Activated T-helper 2 cell treated with anti-CD3 and anti-CD28 coated beads, Interferon-gamma antibody, Interleukin-2, Interleukin-4, amounts not matched to agents 10 μg/mL and 5 μg/mL and 100 μg/mL, durations not matched to agents 14 hours and 24 hours and 36 hours (primary cell): ENCODE measurements at places on chromosomes 3 and 15.

- DNase-seq = no peak
These were observed 1.0 kb downstream of the TSC22D2 start for GRCh38 chr3:150409125-150409511.

- DNase-seq = no peak
These were observed 232.4 kb upstream of the PROK2 start for GRCh38 chr3:72017311-72017710.

- DNase-seq = no peak
These were observed 103.7 kb downstream of the RPLP1 start for GRCh38 chr15:69556344-69556743.

DNA sequence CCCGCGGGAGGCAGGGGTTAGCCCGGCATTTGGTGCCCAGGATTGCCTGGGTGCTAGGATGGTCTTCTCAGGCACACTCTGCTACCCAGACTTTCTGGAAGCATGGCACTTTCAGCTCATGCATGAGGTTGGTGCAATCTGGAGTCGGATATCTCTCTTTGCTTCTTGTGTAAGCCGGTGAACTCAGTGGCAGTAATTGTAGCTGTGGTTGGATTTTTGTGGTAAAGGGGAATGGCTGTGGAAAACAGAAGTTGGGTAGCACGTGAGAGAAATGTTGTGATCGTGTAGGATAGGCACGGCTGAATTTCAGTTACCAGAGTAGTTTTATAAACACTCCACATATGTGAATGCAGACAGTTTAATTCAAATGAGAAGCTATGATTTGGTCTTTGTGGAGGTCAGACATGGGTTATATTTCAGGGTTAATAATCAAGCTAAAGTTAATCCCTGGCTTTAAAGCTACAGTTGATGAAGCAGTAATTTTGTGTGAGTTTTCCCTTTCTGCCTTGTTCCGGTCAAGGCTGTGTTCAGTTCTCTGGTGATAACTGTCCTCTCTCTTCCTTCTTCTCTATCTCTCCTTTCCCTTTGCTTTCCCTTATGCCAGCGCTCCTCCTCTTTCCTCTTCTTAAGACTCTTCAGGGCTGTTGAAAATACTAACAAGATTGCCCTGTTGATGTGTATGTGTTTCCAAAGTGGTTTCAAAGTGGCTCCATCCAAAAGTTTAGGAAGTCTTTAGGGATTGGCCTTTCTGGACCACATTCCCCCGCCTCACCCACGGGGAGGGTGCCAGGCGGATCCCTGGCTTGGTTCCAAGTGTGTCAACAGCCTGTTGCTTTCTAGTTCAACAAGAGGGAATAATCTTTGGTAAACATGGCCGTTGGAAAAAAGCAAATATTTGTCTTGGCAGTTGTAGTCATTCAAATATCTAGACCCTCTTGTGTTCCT, 404.6 kb upstream of the C2CD4B start:
- no peak for DNase-seq

DNA sequence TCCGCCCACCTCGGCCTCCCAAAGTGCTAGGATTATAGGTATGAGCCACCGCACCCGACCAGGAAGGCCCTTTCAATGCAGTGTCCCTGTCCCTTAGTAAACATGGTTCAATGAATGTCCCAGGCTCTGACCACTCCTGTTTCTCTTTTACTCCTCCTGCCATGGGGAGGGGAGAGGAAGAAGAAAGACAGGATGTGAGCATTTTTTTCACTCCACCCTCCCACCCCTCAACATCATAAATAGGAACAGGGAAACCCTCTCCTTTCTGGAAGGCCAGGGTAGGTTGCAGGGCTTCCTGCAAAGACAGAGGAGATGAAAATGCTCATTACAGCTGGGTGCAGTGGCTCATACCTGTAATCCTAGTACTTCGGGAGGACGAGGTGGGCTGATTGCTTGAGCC, 7.5 kb upstream of the TATDN2 start:
- DNase-seq = no peak

DNA sequence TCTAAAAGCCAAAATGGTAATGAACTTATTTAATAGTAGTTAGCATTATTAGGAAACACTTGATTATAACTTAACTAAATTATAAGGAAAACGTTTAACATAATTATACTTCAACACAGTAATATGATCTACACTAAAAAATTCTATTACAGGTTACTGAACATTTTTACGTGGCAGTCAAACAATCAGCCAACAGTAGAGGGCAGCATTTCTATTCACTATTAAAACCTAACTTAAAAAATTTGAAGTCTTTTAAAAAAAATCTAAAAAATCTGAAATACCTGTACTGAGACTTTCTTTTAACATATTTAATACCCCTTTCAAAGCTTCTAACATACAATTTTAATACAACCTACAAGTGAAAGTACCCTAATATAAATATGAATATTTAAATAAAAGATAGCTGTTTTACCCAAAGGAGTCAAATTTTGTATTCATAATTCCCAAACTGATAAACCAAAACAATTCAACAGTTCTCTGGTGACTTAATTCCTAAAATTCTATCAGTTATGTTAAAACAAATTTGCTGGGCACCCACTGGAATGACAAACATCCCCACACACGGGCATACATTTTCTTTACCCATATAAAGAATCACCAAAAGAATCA, 41.5 kb downstream of the DLG1 start:
- DNase-seq = no peak

DNA sequence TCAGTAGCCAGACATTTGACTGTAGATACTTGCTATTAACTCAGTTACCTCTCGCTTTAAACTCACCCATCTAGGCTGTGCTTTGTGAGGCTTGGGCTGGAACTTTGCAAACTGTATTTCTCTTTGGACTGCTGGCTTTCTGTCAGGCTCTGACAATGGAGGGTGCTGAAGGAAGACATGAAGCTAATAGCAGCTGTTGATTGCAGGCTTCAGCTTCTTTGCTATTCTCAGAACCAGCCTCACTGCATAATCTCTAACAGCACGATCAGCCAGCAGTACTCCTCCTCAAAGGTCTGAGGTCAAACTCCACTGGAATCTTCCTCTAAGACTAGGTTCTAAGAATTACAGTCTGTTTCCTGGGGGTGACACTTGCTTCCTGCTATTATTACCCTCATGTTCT, 295.6 kb downstream of the ZBBX start:
- no peak for DNase-seq

GRCh38 chr3:169405076-169405475, 258.4 kb downstream of the MECOM start:
- DNase-seq = no peak

- DNase-seq = no peak
These were observed 381.4 kb downstream of the NTRK3 start for GRCh38 chr15:87874896-87875711.

DNA sequence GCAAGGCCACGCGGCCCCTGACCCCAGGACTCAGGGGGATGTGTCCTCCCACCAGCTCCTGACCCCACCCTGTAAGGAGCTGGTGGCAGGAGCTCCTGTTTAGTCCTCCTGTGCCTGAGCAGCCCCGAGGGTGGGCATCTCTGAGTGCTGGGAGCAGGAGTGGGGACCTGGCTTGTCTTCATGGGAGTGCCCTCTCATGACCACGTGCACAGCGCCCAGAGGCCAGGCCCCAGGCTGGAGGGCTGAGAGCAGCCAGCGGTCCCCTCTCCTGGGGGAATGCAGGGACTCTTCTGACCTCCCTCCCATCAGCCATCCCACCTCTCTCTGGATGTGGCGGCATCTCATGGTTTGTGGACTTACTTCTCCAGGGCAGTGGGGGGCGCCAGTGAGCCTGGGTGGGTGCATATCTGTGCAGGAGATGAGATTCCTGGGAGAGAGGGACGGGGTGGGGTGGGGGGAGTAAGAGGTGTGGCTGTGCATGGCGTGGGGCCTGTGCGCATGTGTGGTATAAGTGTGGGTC, 205.6 kb downstream of the TBC1D2B start:
- DNase-seq = no peak

GRCh38 chr3:170179432-170179831, 2.1 kb downstream of the PHC3 start:
- DNase-seq = no peak

DNA sequence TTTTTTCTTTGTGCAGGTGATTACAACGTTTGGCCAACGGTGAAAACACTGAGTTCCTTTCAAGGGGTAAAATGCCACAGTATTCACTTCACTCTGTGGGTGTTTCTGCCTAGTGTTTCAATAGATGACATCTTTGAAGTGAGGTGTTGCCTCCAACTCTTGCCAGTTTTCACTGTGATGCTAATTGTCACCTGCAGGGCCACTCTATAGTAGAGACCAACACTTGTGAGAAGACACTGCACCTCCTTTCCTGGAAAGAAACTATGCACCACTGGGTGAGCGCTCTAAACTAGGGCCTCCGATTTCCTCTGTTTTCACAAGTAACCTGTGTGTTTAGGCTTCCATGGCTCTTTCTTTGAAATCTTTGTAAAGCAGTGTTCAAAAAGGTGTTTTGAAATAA, 98.3 kb downstream of the THRB start:
- no peak for DNase-seq

- DNase-seq = no peak
These were observed 194.7 kb downstream of the WNT5A start for GRCh38 chr3:55292360-55292759.

DNA sequence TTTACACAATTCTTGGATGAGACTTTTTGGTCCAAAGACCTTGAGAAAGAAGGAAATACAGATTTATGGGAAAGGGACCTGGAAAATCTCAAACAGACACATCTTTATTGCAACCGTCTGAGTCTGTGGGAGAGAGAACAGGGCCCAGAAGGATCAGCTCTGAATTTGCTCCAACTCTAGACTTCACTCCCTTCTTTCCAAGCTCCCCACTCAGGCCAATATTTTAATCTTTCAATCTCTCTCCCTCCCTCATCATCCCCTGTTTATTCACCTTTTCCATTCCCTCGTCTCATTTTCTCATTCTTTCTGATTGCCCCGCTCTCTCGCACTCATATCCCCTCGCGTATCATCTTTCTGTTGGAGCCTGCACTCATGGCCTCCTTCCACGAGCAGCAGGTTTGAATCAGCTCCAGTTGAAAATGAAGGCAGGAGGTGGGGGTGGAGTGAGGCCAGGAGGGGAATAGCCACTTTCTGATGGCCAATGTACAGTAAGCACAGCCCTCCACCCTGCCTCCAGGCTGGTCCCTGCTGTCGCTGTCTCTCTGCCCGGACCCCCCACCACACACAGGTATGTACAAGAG, 63.6 kb upstream of the BOC start:
- no peak for DNase-seq

GRCh38 chr3:111943533-111943932, 35.3 kb upstream of the ABHD10 start:
- no peak for DNase-seq

- no peak for DNase-seq
These were observed 9.8 kb downstream of the CTXND1 start for GRCh38 chr15:80242132-80242769.

GRCh38 chr3:130828948-130829947, 64.6 kb upstream of the ATP2C1 start:
- DNase-seq = no peak

DNA sequence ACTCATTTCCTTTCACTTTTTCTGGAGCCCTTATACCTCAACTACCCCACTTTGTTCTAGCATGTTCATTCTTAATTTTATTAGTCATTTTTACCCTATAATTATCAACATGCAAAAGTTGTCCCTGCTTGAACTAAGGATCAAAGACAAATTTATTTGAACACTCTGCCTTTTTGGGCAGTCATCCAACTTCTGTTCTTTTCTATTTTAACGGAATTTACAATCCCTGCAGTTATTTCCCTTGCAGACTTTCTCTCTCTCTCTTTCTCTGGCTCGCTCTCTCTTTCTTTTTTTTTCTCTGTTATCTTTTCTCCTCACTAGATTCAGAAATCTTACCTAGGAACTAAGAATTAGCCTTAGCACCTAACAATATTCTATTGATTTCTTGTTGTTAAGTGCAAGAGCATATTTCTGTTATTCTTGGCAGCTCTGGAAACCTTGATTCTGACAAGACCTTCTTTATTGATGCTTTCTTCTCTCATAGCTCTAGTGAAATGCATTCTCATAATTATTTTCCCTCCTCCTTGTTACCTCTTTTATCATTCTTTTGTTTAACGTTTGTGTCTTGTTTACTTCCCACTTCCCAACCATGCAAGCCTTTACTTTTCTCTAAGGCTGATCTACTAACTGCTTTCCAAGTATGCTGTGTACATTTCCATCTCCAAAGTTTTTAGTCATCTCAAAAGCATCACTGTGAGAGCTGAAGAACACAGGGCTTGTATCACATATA, 951.6 kb downstream of the DIPK2A start:
- no peak for DNase-seq

GRCh38 chr15:51864408-51865056, 35.1 kb downstream of the TMOD3 start:
- no peak for DNase-seq

GRCh38 chr15:74422652-74423430, 10.9 kb downstream of the SEMA7A start:
- DNase-seq = no peak

DNA sequence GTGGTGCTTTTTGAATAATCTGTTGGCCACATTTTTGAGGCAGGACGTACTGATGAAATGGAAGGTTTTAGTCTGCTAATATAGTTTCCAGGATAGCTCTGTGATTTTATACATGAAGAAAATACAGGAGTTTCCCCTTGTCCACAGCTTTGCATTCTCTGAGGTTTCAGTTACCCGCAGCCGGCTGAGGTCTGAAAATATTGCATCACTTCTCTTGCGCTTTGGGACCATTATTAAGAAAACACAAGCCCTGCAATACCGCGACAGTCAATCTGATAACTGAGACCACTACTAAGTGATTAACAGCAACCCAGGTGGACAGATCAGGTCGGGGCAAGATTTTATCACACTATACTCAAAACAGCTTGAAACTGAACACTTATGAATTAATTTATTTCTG, 33.0 kb downstream of the BLM start:
- DNase-seq = no peak

DNA sequence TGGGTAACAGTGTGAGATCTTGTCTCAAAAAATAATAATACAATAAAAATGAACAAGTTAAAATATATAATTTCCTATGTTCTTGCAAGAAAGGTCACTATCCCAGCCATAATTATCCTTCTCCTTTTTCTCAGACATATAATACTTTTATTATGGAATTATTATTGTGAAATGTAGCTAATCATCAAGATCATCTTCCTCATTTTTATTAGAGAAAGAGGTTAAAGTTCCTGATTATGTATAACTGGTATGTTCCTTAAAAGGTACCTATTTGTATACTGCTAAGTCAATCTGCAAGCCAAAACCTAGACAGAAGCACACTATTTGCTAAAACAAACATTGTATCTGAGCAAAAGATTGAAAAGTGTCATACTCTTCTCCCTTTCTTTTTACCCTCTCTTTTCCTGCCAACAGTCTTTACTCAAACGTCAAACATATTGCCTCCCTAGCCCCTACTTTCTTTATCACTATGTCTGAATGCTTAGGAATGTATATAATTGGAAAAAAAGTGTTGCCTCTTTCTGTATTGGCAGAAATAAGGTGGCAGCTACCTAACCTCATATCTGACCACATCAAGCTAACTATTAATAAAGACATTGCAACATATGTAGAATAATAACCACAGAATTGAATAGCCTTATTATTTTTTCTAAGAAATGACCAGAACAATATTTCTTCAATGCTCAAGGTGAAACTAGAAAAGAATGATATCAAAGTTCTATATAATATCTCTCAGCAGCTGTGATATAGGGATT, 18.5 kb downstream of the SEC11A start:
- no peak for DNase-seq
